ENCODE measurements at places on chromosomes 11 and 22.
A peak's percentile ranks its signal among the peaks of the same experiment; 100 is the strongest.

GRCh38 chr11:121596195-121597155 is 143.7 kb upstream of the SORL1-AS1 start:
- no peak for DNase-seq

GRCh38 chr11:13896981-13897353 is 65.6 kb upstream of the SPON1 start:
- DNase-seq = no peak

DNA sequence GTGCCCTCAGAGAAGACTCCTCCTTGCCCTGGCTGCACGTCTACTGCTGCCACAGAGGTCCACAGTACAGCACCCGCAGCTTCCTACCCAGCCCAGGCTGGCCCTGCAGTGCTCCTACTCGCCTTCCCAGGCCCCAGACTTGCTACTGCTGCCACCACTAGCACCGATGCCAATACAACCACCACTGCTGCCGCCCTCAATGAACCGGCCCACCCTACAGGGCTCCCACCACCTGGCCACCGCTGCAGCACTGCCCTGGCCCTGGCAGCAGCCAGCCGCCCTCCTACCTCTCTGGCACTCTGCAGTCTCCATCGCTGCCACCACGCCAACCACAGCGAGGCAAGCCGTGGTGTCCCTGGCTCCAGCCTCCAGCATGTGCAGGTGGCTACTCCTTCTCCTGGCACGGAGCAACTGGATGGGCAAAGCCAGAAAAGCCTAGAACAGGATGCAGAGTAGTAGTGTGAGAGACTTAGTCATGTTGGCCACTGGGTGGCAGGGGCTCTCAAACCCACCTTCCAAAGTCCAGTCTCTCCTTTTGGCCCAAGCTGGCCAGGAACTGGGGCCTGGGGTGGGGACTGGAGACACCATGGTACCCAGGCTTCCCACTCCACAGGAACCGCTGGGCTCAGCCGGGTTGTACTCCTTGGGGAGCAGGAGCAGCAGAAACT is 39.4 kb downstream of the C22orf42 start:
- DNase-seq = no peak

DNA sequence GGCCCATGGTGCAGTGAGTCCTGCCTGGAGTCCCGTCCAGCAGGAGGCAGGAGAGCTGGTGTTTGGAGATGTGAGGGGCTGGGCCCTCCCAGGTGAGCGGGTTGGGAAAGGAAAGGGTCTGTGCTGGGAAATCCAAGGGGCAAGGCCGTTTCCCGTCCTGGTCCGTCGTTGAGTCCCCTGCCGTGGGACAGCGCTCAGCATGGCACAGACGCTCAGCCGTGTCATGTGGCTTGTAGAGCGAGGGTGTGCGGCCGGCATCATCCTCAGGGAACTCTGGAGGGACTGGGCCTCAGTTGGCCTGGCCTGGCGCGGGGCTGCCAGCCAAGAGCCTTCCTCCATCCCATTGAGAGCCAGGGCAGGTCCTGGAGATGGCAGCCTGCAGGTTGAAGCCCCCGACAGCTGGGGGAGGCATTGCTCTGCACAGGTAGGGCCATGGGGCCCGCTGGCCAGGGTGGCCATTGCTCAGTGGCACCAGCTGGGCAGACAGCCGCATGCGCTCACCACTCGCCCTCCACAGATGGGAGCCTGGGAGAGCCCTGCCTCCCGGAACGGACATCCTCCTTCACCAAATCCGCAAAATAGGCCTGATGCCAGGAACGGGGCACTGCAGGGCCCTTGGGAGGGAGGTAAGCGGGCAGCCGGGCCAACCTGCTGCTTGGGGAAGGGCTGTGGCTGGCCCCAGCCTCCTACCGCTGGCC is 28.7 kb downstream of the KCNQ1 start:
- no peak for DNase-seq

- peak; percentile 37 for DNase-seq
These were observed 8.2 kb downstream of the UPB1 start for GRCh38 chr22:24503137-24503842.

DNA sequence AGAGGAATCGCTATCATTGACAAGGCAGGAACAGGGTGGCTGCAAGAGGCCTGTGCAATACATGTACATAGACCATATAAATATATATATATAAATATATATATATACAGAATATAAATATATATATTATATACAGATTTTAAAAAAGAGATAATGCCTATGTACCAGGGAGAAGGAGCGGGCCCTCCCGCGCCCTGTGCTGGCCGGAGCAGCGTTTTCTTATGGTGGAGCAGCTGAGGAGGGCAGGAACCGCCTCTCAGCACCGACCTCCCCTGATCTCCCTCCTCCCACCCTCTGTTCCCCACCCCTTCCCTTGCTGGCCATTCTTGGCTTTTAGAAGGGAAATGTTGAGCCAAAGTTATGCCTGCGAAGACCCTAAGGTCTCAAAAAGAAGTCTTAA is 31.8 kb downstream of the SCN3B start:
- no peak for DNase-seq

GRCh38 chr11:37108436-37109285 is 510.6 kb upstream of the RAG2 start:
- DNase-seq = no peak
